ENCODE measurements at places on chromosomes 6 and 20. TPM values are rescaled to one million over a fixed set of nuclear protein-coding genes. Genes with fewer than 3 reads are reported as not detected.

FABP7 gene
- not detected for total RNA-seq

FOXC1 gene
- 16.8 TPM for total RNA-seq

DST gene
- total RNA-seq, result 356 TPM

VSTM2L gene
- total RNA-seq, result 15.6 TPM

IFNGR1 gene
- total RNA-seq, result 58.4 TPM

ARMH2 gene
- not detected for total RNA-seq

SPAG4 gene
- total RNA-seq, result 1.6 TPM

FAM209A gene
- total RNA-seq, result 0.42 TPM

IPCEF1 gene
- total RNA-seq, result not detected

CGA gene
- not detected for total RNA-seq

ADA gene
- total RNA-seq, result 6.0 TPM

HCRTR2 gene
- not detected for total RNA-seq

SGK2 gene
- 0.33 TPM for total RNA-seq

DEFB113 gene
- not detected for total RNA-seq

All from MCF 10A (cell line).